ENCODE measurements at places on chromosomes 3 and 15.
A peak's percentile ranks its signal among the peaks of the same experiment; 100 is the strongest.

GRCh38 chr3:141870091-141870687 is 6.3 kb upstream of the ATP1B3 start:
- no peak for DNase-seq

DNA sequence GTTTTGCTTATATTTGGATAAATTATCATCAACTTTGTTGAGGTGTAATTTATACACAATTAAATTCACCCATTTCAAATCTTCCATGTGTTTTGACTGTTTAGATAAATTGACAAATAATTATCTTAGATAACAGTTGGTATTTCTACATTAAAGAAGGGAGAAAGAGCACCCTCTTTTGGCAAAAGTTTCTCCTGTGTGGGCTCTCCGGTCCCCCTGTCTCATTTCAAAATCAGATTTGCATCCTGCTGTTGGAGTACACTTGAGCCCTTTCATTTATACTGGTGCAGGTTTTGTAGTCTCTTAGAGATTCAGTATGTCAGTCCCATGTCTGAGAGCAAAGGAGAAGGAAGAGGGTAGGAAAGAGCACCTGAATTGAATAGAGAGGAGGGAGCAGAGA is 49.4 kb downstream of the NKIRAS1 start:
- no peak for DNase-seq

- no peak for DNase-seq
Measured at GRCh38 chr3:122365073-122365472, 18.0 kb downstream of the MIX23 start.

DNA sequence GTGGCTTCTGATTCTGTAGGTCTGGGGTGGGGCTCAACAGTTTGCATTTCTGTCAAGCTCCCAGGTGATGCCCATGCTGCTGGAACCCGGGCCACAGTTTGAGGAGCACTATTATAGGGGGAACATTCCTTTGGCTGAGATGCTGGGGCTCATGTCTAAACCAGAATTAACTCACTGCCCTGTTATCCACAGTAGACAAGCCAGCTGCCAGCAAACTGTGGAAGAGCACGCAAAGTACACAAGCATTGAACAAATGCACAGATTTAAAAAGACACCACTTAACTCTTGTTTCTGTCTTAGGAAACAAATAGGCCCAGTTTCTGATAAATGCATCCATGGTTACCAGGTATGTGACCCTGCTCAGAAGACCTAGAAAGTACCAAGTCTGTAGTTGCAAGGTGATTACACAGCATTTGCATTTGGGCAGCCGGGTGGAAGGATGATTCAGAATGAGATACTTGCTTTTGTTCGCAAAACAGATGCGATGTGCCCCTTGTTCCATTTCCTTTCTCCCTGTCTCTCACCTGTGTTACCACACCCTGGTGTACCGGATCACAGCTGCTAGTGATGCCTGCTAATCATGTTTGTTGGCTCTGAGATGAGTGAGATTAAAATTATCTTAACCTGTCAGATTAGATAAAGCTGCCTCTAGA is 12.4 kb downstream of the GYG1 start:
- no peak for DNase-seq

DNA sequence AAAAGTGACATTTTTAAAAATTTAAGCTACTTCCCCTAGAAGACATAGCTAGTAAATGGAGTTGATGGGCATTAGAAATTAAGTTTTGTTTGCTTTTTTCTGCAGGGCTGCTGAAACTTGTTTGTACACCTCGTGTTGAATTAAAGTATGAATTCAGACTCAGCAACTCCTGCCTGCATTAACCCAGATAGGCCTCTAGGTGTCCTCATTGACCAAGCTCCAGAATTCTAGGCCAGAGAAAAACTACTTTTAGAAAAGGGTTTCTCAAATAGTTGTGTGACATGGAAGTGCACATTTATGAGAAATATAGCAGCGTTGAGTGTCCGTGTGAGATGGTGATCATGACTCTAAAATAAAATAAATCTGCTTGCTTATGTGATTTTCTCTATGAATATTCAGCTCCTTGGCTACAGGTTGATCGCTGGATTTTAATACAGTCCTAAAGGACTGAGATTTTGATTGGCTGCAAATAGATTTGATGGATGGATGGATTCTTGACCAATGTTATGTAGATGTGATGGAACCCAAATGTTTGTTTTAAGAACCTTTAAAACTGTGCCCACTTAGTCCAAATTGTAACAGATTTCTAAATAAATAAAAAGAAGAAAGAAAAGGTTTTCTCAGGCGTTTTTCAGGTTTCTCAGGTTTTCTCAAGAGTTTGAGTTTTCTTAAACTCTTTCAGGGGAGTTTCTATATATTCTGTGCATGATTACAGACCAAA is 39.4 kb upstream of the LMOD3 start:
- DNase-seq, result no peak

- DNase-seq, result no peak
Measured at GRCh38 chr3:162366166-162366766, 869.7 kb downstream of the OTOL1 start.

GRCh38 chr3:24138876-24139256 is 193.8 kb downstream of the NR1D2 start:
- DNase-seq, result no peak

GRCh38 chr3:153443961-153444360 is 281.9 kb downstream of the RAP2B start:
- no peak for DNase-seq

DNA sequence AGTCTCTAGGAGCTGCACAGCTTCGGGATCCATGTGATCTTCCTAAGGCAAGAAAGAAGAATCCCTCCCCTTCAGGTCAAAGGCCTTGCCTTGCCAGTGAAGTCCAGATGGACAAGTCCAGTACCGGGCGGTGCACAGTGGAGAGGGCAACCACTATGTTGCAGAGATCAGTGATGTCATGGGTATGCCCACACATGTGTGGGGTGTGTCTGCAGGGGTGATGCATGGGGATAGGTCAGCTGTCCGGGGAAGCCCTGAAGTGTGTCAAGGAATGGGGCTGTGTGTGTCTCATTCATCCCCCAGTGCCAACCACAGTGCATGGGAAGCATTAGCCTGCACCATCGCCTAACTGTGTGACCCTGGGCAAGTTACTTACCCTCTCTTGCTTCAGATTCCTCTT is 66.5 kb downstream of the TLE3 start:
- DNase-seq, result no peak

GRCh38 chr15:100108346-100108745 is 233.4 kb downstream of the ADAMTS17 start:
- DNase-seq, result no peak

GRCh38 chr15:35481992-35482391 is 64.0 kb downstream of the DPH6 start:
- no peak for DNase-seq

GRCh38 chr3:153260681-153261080 is 98.7 kb downstream of the RAP2B start:
- DNase-seq, result no peak

- no peak for DNase-seq
Measured at GRCh38 chr3:81692766-81693165, 68.7 kb downstream of the GBE1 start.

GRCh38 chr3:133824961-133825485 is 19.4 kb downstream of the SRPRB start:
- DNase-seq, result no peak

- no peak for DNase-seq
Measured at GRCh38 chr15:66808181-66808824, 106.3 kb downstream of the SMAD6 start.

GRCh38 chr3:186511245-186511644 is 32.9 kb downstream of the CRYGS start:
- no peak for DNase-seq

DNA sequence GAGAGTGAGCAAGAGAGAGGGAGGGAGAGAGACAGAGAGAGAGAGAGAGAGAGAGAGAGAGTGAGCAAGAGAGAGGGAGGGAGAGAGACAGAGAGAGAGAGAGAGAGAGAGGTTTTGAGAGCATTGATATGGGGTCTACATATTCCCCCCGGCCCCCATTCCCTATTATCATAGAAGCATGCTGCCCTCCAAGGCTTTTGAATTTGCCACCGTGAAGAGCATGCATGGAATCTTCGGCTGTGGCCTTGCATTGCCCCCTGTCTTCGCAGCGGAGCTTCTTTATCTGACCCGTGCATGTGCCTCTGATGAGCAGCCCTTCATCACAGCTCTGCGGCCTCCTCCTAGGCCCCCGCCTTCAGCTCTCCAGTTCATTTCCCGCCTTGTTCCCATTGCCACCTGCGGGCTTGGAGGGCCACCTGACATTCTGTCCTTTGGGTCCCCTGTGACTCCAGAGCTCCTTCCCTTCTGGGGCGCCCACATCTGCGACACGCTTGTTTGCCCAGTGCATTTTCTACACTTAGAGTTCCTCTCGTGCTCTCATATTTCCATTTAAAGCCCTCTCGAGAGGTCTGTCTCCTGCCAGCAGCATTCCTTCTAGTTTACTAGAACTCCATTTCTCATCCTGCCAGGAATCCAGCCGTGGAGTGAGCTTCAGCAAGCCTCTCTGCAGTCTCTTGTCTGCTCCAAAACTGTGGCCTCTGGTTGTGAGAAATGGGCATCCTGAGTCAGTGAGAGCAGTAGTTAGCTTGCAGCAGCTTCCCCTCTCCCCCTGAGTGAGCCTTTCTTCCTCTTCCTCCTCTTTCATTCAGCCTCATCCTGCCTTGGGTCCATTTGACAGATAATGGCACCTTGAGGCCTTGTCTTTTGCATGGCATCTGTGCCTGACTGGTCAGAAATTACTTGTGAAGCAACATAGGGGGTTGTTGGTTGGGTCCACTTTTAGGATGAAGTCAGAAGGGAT is 25.3 kb downstream of the LPP start:
- DNase-seq, result no peak

GRCh38 chr15:62749036-62749815 is 293.3 kb upstream of the TPM1 start:
- no peak for DNase-seq

- peak; percentile 13 for DNase-seq
Measured at GRCh38 chr3:51539291-51539941, 897 bp downstream of the RAD54L2 start.

- DNase-seq, result no peak
Measured at GRCh38 chr15:34652726-34653033, 69.2 kb upstream of the GOLGA8B start.

- no peak for DNase-seq
Measured at GRCh38 chr15:58587486-58587885, 155.7 kb downstream of the LIPC start.

DNA sequence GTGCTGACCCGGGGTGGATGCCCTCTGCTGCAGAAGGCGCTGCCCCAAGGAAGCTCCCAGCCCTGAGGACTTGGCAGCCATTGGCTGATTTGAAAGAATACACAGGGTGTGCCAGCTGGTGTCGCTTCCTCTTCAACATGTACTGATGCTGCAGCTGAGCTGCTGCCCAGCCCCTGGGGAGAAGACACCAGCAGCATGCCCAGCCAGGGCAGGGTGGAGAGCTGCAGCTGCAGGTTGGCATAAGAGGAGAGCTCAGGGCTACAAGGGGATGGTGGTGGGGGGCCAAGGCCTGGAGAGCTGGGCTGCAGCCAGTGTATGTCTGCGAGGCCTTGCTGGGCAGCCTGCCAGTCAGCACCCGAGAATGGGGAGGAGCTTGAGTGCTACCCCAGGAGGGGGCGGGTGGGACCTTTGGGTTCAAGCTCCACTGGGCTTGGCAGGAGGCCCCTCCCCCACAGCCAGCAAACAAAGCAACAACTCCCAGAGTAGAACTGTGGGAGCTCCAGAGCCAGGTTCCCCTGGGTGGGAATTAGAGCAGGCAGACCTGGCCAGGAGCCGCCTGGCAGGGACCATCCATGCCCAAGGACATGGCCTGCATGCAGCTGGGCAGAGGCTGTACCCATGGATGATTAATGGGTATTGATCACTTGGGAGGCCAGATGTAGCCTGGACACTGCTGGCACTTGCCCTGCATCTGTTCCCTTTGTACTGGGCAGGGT is 9.2 kb upstream of the SEMA4B start:
- no peak for DNase-seq

DNA sequence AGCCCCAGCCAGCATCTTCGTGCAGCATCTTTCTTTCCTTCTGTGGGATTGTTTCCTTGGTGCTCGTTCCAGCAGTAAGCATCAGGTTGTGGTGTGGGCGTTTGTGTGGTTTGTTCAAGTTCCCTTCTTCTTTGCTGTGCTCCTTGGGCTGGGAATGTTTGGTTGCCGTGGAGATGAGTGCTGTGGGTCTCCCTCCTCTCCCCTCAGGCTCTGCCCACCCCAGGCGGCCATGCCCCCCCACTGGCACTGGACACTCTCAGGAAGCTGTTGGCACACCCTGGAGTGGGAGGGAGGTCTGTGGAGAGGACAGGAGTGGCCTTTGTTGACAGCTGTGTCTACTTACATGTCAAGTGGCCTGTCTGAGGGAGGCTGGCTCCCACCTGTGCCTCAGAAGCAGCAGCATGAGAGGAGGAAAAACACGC is 46.5 kb upstream of the SACM1L start:
- no peak for DNase-seq

- DNase-seq, result no peak
Measured at GRCh38 chr3:193791041-193792032, 198.3 kb downstream of the OPA1 start.

- DNase-seq, result no peak
Measured at GRCh38 chr3:65535260-65535659, 503.5 kb downstream of the MAGI1 start.

DNA sequence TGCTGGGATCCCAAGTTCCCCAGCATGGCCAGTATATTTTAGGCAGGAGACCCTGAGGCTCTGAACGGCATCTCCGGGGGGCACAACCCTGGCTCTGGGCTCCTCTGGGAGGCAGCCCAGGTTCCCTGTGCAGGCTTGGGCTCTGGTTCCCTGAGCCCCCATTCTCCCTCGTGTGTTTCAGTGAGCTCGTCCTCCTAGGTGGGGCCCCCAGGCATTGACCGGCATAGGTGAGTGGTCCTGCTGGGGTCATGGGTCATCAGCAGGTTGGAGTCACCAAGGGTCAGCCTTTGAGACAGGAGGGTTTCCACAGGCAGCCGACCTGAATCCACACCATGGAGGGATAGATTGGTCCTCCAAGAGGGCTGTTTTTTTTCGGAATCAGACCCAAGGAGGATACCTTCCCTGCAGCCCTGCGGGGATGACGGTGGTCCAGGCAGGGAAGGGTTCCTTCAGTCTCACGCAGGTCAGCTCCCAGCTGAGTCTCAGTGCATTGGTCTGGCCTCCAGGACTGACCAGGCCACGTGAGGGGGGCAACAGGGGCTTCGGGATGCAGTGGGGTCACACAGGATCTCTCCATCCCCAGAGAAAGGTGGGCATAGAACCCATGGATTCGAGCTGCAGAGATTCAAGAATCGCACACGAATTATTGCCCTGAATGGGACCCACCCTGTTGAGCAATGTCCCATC is 226.0 kb downstream of the SNRPN start:
- no peak for DNase-seq

GRCh38 chr15:51046799-51047449 is 47.8 kb downstream of the TNFAIP8L3 start:
- no peak for DNase-seq

DNA sequence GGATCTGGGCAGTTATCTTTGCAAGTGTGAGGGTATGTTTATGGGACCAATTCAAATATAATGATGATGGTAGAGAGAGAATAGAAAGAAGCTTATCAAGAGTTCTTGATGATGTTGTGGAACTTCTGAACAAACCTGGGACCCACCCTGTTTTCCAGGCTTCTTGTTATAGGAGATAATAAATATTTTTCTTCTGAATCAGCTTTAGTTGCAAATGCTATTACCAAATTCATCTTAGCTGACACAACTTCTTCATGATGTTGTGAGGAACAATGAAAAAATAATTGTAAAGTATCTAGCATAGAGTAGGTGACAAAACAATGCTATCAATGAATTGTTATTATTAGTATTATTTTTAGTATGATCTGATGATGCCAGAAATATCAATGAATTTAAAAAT is 43.5 kb upstream of the PTX3 start:
- DNase-seq, result no peak
